ENCODE measurements at places on chromosomes 2 and 18.
A peak's percentile ranks its signal among the peaks of the same experiment; 100 is the strongest.

DNA sequence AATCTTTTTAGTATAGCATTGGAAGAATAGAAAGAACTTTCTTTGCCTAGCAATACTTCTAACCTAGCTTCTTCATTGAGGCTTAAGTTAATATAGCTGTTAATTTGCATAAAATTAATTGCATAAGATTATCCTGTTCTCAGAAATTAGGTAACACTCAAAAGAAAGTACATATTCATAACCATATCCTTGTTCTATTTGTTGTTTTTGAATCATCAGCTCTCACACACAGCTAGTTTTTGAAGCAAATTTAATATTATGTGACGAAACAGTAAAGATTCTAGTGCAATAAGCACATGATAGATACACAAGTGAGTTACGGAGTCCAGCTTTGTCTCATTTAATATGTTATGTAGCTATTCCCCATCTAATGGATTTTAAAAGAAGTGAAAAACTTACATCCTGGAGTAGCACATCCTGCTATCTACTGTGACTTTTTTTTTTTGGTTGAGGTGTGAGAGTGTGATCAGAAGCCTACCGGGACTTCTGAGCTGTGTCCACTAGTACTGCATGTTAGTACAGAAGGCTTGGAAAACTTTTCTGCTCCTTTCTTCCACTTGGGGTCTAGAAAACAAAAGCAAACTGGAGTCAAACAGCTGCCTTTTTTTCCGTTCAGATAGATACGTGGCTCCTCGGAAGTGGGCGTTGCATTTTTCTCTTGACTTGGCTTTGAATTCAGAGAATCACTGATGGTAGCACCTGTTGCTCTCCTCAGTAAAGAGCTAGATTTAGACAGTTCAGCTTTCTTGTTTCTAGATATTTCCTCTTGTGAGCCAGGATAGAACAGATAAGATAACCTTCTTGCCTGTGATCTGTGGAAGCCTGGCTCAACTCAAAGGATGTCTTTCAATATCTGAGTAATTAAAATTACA, 27.2 kb downstream of the KDM3A start:
- DNase-seq: peak; percentile 37

- no peak for DNase-seq
Measured at GRCh38 chr18:36798738-36799473, 29.9 kb downstream of the TPGS2 start.

GRCh38 chr2:161042990-161043625, 117.1 kb upstream of the TANK start:
- DNase-seq: no peak

GRCh38 chr2:82478641-82479040, 1980.4 kb downstream of the SUCLG1 start:
- no peak for DNase-seq

- DNase-seq: no peak
Measured at GRCh38 chr18:44035554-44035953, 645.1 kb upstream of the SETBP1 start.

GRCh38 chr2:106816974-106817373, 69.0 kb downstream of the ST6GAL2 start:
- no peak for DNase-seq

- no peak for DNase-seq
Measured at GRCh38 chr2:76157531-76157930, 446.8 kb upstream of the GCFC2 start.

GRCh38 chr2:6626401-6627012, 239.2 kb downstream of the CMPK2 start:
- DNase-seq: no peak

GRCh38 chr2:199191461-199191860, 266.3 kb downstream of the SATB2 start:
- DNase-seq: no peak

DNA sequence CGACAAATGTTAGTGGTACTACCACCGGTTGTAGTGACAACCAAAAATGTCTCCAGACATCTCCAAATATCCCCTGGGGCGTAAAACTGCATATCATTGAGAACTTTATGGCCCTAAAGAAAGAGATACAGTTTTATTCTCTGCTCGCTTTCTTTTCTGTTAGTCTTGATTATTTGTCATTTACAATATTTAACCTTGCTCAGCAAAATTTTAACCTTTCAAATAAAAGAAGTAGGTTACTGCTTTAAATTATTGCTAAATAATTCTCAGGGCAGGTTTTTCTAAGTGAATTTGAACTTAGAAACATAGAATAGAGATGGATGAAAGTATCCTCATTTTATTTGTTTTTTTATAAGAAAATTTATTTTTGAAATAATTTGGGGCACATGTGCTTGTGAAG, 67.9 kb downstream of the BMPR2 start:
- DNase-seq: no peak

All from stimulated activated CD4-positive, alpha-beta T cell treated with anti-CD3 and anti-CD28 coated beads, Interleukin-2, amount 100 ng/mL, for 4 hours (primary cell).